ENCODE measurements at places on chromosomes 12 and 14.
A peak's percentile ranks its signal among the peaks of the same experiment; 100 is the strongest.

DNA sequence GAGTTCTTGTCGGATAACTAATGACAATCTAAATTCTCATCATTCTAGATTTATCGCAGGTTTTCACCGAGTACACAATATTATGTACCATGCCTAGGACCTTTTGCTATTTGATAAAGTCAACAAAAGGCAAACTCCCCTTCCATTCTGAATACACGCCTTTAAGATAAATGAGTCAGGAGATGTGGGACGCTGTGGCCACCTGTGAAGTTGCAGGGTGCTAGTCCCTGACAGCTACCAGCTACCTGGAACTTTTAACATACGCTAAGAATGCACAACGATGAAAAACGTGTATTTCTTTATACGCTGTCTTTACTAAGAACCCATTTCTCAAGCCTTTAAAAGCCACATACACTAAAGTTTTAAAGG, 678 bp downstream of the MDM1 start:
- no peak for DNase-seq

DNA sequence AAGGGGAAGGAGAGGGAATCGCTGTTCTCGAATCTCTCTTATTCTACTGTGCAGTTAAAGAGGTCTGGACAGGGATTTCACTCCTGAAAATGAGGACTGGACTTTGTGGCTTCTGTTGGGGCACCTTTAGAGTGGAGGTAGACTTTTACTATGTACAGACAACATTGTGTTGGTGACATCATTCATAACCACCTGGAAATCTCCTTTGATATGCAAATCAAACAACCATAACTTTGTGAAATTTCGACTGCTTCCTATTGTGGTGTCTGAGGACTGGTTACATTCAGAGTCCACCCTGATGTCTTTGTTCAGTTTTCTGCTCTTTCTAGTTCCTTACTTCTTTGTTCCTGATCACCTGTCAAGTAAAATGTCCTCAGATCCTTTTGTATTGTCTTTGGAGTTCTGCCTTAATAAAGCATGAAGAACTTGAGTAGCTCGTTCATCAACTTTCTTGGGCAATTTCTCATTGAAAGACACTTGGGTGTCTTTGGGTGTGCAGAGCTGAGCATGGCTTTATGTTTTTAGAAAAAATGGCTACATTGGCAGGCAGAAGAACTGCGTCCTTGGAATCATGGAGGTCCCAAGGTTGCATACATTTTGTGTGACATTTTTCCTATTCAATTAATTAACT, 29.8 kb downstream of the LRRK2 start:
- DNase-seq = no peak

DNA sequence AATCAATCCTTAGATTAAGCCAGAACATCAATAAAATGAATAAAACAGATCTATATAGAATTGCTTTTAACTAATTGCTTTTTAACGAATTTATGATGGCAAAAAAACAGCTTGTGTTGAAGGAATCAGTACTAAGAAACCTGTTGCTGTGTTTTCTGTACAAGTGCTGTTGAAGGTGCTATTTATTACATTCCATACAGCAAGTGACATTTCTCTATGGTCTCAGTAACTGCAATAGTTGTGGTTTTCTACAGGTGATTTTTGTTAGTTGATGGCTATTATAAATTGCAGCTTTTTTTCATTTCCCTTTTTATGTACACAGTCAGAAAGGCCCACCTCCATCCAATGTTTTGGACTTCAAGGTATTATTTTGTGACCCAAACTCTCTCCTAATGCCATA, 56.6 kb downstream of the SLC2A13 start:
- DNase-seq = no peak

GRCh38 chr12:73973486-73973885, 564.1 kb upstream of the ATXN7L3B start:
- DNase-seq = no peak

GRCh38 chr14:25944020-25944419, 653.8 kb downstream of the NOVA1 start:
- DNase-seq = no peak

DNA sequence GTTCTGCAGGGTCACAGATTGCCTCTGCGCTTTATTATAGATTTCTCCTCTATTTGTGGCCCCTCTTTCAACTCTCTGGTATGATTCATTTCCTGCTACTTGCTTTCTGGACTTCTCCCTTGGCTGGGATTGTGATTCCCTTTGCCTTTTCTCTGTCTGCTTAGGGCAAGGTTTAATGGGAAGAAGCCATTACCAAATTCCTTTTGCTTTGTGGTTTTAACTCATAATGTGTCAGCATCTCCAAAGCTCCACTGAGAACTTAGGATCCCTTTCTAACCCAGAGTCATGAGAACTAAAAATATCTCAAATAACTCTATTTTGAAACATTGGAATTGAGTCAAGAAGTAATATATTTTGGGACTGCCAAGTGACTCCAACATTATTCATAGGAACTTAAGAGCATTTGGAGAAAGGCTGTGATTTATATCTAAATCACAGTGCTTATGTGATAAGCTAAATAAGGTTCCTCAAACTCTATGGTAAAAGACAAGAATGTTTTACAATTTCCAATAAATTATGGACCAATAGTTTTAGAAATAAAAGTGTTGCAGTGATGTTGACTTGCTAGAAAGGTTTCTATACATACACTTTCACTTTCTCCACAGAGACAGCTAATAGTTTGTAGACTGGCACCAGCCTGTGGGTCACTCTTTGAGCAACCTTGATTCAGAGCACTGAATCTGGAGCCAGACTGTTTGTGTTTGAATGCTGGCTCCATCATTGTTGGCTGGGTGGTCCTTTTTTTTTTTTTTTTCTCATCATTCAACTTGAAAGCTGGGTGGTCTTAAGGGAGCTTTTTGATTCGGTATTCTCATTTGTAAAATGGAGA, 93.9 kb downstream of the DACT1 start:
- DNase-seq = peak; percentile 99

- no peak for DNase-seq
Observed at GRCh38 chr14:34356264-34356654, 105.8 kb downstream of the SPTSSA start.

DNA sequence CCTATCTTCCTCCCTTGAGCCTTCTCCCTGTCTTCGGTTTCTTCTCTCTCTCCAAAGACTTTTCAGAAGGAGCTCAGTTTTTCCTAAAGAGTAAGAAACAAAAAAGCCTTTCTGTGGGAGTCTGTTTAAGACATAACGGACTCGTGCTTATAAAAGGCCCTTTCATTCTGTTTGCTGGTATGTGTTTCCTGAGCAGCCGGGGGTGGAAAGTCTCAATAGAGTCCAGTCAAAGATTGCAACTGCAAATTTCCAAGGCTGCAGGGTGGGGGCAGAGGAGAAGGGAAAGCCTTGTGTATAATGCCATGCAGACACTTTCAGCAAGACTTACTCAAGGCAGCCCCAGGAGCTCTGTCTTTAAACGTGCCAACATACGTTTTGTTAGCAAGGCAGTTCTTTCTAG, 62.2 kb downstream of the GNG2 start:
- DNase-seq = peak; percentile 9

- DNase-seq = no peak
Observed at GRCh38 chr12:126776026-126776655, 1490.8 kb upstream of the TMEM132C start.

DNA sequence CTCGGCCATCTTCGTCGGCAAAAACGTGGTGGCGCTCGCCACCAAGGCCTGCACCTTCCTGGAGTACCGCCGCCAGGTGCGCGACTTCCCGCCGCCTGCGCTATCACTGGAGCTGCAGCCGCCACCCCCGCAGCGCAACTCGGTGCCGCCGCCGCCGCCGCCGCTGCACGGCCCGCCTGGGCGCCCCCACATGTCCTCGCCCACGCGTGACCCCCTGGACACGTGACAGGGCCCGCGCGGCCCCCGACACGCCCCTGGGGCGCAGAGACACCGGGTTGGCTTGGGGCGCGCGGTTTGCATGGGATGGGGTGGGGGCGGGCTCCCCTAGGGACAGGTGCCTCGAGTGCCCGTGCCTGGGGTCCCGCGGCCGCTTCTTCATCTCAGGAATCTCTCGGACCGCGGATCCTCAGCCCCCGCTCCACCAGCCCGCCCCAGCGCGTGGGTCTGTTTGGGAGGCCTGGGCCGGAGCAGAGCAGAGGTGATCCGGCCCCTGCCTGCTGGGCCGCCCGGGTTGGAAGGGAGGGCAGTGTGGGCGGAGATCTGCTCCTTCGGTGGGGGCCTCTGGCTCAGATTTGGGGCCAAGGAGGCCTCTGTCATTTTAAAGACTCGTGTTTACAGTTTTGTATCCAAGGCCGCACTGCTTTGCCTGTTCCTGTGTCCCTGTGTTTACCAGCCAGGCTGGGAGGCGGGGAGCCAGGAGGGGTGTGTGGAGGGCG, 3.3 kb downstream of the TMEM121 start:
- DNase-seq = no peak

DNA sequence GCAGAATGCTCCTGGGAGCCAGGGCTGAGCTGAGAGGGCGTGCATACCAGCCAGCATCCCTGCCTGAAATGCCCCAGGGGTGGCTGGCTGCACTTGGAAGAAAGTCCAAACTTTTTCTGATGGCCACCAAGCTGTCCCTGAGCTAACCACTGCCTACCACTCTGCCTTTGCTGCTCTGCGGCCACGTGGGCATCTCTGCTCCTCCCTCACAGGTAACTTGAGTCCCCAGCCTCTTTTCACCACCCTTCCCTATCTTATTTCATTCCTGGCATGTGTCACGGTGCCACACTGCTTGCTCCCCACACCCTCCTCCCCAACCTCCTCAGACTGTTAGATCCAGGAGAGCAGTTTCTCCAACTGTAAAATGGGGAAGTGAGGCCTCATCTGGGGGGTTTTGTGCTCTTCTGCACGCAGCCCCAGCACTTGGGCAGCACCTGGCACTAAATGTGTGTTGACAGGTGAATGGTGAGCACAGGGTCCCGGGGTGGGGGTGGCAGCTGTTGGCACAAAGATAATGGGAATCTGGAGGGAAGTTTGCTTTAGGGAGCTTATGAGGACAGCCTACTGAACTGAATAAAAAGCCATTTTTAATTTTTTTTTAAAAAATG, 113.0 kb downstream of the GLT1D1 start:
- no peak for DNase-seq

- DNase-seq = peak; percentile 21
Observed at GRCh38 chr14:65560340-65561027, 148.0 kb downstream of the FUT8 start.

DNA sequence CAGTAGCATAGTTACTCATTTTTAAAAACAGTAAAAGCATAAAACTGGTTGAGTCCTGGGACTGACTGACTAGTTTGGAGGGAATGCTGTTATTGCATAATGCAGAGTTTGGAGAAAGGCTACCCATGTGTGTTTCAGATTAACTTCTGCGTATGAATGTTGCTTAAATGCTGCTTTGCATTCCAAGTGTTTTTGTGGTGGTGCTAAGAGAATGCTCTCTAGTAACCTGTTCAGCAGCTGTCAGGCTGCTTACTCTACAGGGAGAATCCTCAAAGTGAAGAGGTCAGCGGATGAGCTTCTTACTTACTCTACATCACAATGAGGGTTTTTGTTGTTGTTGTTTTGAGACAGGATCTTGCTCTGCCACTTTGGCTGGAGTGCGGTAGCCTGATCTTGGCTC, 4.3 kb downstream of the DLST start:
- DNase-seq = peak; percentile 94

GRCh38 chr14:60064491-60065072, 27.1 kb upstream of the PCNX4 start:
- DNase-seq = peak; percentile 32

- DNase-seq = no peak
Observed at GRCh38 chr12:83142914-83143313, 456.2 kb downstream of the TMTC2 start.

DNA sequence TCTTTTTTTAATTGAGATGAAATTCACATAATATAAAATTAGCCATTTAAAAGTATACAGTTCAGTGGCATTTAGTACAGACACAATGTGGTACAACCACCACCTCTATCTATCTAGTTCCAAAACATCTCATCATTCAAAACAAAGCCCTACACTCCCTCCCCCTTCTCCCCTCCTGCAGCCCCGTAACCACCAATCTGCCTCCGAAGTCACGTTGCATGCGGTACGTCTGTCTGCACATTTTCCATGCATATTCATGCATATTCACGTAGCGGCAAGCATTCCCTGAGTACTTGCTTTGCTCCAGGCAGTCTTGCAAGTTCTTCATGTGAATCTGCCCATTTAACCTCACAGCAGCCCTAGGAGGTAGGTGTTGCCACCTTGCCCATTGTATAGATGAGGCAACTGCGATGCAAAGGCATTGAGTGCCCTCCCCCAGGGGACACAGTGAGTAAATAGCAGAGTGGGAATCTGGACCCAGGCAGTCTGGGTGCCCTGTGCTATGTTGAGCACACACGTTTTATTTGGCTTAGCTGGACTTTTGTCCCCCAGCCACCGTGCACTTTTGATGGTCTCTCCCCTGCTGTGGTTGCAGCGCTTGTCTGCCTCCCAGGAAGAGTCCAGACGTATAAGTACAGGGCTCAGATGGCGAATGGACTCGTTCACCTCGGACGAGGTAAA, 43.4 kb downstream of the RIN3 start:
- DNase-seq = no peak

DNA sequence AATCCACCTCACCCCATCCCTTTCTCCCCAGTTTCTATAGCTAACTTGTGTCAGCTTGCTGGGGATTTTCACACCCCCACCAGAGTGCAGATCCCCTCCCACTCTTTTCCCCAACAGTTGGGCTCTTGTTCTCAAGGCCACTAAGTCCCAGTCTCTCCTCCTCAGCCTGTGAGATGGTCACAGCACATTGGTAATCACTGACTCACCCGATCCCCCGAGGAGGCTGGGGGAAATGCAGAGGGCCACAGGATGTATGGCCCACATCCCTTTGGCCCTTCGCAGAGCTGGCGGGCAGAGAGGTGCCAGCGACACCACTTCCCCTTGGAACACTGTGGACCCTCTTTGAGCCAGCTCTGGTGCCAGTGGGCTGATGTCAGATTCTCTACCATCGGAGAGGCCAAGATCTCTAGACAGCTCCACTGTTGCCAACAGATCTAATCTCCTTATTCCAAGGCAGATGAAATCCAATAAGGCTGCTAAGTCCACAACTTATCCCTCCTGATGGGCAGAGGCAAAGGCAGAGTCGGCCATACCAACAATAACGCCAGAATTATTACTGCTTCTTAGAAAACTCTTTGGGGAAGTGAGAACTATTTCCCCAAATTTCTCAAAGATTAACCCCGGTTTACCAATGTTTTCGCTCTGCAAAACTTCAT, 1.6 kb downstream of the FMNL3 start:
- DNase-seq = no peak

- DNase-seq = no peak
Observed at GRCh38 chr14:102085488-102085887, 1.4 kb downstream of the HSP90AA1 start.

DNA sequence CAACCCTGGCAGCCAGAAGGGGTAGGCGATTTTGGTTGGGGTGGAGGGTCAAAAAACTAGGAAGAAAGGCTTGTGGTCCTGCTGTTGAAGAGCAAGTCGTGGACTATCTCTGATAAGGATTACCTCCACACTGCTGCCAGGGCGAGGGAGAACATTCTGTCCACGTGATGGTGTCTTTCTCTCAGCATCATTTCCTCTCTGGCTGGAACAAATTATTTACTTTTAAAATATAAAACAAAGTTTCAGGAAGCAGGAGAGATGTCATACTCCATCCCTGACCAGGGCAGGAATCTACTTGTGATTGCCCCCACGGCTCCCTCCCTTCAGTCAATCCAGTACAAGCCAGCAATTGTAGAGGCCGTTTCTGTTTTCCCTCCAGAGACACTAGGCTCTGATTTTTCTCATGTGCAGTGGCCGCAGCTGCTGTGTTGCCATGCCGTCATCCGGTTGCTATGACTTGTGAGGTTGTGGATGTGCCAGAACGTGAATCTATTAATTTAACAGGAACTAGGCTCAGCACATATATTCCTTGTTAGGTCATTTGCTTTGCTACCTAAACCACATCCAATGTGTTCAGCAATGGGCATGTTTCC, 61.5 kb upstream of the PTGR2 start:
- peak; percentile 97 for DNase-seq

Measured in stromal cell of bone marrow (primary cell).